ENCODE measurements at places on chromosomes 16 and 17. TPM values are rescaled to one million over a fixed set of nuclear protein-coding genes. Genes with fewer than 3 reads are reported as not detected.

- no peak for DNase-seq
These were observed 62.5 kb downstream of the ERCC4 start for GRCh38 chr16:13982451-13982850.

- DNase-seq = no peak
These were observed 25.1 kb downstream of the SGSM2 start for GRCh38 chr17:2362416-2362815.

DNA sequence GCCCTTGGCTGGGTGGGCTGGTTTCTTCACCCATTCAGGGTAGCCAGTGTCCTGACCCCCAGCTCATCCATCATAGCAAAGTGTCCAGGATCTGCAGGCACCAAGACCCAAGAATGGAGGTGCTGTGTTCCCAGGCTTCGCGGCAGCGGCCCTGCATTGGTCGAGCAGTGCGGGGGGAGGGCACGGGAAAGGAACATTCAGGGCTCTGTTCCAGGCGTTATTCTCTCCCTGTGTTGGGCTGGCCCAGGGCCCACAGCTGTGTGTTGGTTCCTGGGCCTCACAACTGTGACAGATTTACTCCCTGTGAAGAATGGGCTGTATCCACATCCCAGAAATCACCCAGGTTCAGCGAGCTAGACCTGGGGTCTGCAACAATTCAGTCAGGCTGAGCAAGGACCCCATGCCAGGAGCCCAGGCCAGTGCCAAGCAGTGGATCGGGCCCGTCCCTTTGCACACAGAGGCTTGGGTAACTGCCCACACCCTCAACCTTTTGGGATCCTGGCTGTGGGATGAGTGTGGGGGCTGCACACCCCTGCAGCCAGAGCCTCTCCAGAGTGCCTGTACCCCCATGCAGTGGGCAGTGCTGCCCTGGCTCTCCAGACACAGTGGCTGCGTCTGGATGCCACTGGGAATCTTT, 10.0 kb downstream of the GPT2 start:
- no peak for DNase-seq

Gene MTSS2
- total RNA-seq = 75.9 TPM

Gene TAT
- 0.13 TPM for total RNA-seq

Gene NPW
- 0.36 TPM for total RNA-seq

Gene CMTM2
- total RNA-seq = 1.5 TPM
